Peyer's patch (tissue), 4 donors: ENCODE measurements at places on chromosomes 12 and 14. TPM values are rescaled to one million over a fixed set of nuclear protein-coding genes. Genes with fewer than 3 reads are reported as not detected.

DNA sequence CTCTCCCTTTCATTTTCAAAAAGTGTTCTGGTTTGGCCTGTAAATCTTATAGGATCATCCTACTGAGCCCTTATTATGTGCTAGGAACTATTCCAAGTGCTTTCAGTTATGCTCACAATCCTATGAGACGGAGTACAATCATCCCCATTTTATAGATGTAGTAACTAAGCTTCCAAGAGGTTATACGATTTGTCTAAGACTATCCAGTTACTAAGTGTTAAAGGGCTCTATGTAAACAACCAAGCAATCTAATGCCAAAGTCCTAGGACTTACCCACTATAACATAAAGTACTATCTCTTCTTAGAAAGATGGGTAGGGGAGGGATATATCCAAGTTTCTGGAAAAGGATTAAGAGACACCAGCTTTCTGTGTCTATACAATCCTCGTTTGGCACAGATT is 6.7 kb downstream of the CFL2 start:
- no peaks in the 10 kb centered on the region for H3K27me3 ChIP-seq
- H3K27ac ChIP-seq = no peak overlapping the region
- no peak overlapping the region for H3K4me3 ChIP-seq
- DNase-seq = no peak
- no peaks in the 10 kb centered on the region for H3K4me1 ChIP-seq

Gene SERPINA1
- total RNA-seq = 102 TPM

Gene FAM90A1
- total RNA-seq = not detected

Gene SLCO1B3
- not detected for total RNA-seq

DNA sequence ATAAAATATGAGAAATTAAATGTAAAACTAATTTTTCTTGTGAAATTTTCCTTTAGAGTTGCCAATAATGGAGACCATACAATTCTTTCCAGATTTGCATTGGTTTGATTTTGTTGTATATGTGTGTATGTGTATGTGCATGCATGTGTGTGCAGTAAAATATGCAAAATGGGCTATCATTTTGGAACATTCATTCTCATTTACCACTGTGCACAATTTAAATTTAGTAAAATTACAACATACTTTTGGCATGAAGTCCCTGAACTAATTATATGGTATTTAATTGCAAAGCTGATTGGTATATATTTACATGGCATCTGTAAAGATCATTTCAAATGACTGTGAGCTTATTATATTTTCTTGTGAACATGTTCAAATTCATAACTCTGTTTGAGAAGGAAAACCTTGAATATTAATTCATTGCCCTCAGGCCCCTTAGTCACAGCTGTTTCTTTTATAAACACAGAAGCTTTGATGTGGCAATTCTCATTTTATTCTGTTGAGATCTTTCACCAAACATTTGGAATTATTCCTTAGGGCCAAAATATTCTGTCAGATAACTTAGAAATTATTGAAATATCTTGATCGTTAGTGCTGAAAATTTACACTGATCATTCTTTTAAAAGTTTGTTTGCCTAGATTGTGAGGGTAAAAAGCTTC is 17.6 kb downstream of the KERA start:
- no peaks in the 10 kb centered on the region for H3K36me3 ChIP-seq
- H3K27me3 ChIP-seq = no peaks in the 10 kb centered on the region
- H3K4me1 ChIP-seq = no peaks in the 10 kb centered on the region
- H3K4me3 ChIP-seq = no peak overlapping the region

GRCh38 chr12:125129179-125129571 is 63.9 kb downstream of the AACS start:
- H3K4me1 ChIP-seq = no peaks in the 10 kb centered on the region
- no peaks in the 10 kb centered on the region for H3K27me3 ChIP-seq
- no peak overlapping the region for H3K27ac ChIP-seq
- peaks cover 29% of the 10 kb centered on the region for H3K36me3 ChIP-seq
- no peak overlapping the region for H3K4me3 ChIP-seq
